ENCODE measurements at places on chromosomes 6 and 20.

DNA sequence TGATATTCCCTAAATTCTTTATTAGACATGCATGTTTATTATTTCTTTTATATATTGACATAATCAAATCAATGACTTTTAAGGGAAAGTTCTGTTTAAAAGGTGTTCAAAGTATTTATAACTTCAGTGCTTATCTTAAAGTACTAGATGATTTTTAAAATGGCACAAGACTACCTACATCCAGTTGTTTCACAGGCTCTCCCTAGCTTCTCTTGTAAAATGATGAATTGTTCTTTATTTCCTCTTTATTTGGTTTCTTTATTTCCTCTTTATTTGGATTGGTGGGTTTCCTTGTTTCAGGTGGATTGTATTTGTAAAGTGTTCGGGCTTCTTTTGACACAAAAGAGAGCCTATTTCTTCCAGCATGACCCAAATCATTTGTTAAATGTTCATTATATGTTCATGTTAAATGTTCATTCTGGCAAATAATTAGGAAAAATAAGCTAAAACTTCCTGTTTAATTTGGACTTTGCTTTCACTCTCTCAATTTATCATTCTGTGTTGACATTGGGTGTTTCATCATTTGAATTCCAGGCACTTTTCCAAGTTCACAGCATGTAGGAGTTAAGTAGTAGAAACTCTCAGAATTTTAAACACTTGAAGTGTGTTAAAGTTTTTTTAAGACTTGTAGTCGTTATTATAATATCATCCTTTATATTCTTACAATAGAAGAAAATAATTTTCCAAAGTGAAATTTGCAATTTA is 24.6 kb downstream of the MLIP start:
- DNase-seq = no peak

- DNase-seq = no peak
Observed at GRCh38 chr6:132392792-132393191, 8.5 kb downstream of the MOXD1 start.

DNA sequence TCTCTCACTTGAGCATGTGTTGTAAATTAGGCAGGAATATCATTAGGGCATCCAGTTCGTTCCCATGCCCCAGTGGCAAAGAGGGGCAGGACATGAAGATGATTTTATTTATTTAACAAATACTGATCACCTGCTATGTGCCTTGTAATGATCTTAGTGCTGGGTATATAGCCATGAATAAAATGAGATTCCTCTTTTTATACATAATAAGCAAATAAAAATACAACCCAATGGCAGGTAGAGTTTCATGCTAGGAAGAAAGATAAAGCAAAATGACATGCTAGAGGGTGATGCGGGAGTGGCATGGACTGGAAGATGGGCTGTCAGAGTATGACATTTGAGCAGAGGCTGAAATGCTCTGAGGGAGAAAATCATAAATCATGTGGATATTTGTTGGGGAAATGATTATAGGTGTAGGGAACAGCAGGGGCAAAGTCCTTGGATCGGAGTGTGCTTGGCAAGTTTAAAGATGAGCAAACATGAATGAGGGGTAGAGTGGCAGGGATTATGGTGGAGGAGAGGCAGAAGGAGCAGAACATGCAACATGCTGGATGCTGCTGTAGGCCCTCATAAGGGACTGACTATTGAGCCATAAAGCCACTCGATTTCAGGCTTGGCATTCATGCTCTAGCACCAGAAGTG is 342.1 kb downstream of the PLCB1 start:
- DNase-seq = no peak

GRCh38 chr6:82619573-82619972 is 256.0 kb downstream of the TPBG start:
- DNase-seq = no peak

- no peak for DNase-seq
Observed at GRCh38 chr6:88629838-88630494, 333.5 kb downstream of the RNGTT start.

DNA sequence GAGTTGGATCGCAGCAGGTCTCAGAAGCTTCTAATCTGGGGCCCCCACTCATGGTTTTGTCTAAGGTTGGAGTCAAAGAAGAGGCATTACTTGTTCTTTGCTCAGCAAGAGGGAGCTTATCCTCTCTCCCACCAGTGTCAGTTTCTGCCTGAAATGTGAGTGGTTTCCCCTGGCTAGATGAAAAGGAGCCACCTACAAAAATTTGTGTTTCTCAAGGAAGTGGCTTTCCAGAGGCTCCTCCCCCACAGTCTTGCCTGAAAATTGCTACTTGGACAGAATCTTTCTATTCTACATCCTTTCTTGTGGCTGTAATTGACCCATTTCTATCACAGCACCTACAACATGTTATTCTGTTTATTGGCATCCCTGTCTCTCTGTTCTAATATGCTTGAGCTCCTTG is 37.9 kb downstream of the SCML4 start:
- DNase-seq = no peak

- peak; percentile 51 for DNase-seq
Observed at GRCh38 chr20:57092112-57092899, 174.1 kb downstream of the BMP7 start.
